ENCODE measurements at places on chromosomes 3 and 15.

DNA sequence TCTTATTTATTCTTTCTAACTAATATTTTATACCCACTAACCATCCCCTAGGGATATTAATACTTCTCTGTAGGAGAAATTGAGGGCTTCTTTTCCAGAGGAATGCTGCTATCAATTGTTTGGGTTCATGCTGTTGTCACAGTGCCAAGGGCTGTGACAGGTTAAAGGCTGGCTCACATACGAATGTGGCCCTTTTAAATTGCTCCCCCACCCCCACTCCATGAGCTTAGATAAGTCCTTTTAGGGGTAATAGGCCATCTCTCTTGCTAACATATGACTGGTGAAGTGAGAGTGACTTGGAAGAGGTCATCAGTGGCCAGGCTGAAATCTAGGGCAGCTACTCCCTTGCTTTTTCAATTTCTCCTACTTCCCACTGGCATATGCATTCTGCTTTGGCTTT is 121.9 kb upstream of the DPH6 start:
- no peak for DNase-seq

GRCh38 chr15:86183596-86184491 is 104.2 kb downstream of the AGBL1 start:
- no peak for DNase-seq

GRCh38 chr3:56113908-56114307 is 354.4 kb downstream of the ERC2 start:
- no peak for DNase-seq

DNA sequence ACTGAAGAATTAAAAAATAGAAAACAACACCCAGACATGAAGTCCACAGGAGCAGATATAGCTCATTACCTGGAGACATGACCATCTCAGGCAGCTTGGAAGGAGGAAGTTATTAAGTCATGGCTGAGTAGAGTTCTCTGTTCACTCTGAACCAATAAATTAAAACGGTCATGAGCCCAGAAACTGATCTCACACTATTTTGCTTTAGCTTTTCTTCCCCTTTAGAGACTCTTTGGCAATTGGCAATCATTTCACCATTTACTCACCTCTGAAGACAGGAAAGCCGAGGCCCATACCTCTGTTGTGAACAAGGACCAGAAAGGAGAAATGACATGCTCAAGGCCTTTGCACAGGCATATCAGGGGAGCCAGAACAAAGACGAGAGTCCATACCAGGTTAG is 26.6 kb downstream of the CLDN18 start:
- DNase-seq, result no peak

DNA sequence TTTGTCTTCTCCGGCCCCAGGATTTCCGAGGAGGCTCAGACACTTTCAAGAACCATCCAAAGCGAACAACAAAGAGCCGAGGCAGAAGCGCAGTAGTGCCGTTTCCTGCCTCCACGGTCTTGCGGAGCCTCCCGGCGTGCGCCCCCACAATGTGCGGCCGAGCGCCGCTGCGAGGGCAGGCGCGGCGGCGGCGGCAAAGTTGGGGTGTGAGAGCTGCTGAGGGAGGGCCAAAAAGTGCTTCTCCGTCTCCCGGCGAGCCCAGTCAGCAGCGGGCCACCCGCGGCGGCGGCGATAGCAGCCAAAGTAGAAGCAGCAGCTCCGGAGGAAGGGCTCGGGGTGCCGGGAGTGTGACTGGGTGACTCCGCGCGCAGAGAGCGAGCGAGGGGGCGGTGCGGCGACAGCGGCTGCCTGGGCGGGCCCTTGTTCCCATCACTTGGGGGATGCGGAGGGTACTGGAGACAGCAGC is 749.1 kb downstream of the ROBO1 start:
- no peak for DNase-seq

DNA sequence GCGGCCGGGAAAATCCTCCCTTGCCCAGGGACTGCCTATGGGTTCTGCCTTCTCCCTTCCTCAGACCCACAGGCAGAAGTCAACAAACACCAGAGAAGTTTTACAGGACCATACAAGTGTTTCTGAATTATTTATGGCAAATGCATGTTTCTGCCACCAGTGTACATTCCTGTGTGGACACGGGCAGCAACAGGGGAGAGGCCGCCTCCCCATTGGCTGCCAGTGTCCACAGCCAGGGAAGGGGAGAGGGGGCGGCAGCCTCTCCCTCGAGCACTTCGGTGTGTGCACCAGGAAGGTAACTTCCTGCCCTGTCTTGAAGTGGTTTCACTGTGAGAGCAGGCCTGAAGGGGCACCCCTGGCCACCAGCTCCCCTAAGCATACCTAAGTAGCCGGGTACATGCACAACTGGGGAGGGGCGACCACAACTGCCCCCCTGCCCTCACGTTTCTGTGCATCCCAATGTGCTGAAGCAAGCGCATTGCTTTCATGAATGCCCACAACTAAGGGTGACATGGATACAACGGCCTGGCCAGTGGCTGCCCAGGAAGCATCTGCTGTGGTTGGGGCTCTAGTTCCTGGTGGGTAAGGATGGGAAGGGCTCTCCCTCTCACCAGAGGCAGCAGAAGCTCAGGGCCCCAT is 14.8 kb upstream of the SHISA5 start:
- no peak for DNase-seq

GRCh38 chr3:29701326-29701983 is 420.6 kb downstream of the RBMS3 start:
- DNase-seq, result no peak

DNA sequence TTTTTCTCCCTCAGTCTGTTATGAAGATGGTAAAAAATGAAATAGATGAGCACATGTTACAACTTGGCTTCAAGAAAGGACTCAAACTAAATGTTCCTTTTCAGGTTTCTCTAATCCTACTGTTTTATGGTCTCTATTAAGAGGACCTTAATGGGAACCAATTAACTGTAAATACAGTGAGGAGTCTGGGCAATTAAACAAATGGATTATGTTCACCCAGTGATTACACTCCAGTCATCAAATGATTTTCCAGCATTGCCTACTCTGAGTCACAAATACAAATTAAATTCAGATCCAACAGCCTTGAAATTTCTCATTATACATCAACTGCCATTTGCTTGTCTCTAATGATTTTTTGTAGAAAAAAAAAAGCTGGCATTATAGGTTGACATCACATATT is 129.2 kb downstream of the NEK10 start:
- DNase-seq, result no peak

DNA sequence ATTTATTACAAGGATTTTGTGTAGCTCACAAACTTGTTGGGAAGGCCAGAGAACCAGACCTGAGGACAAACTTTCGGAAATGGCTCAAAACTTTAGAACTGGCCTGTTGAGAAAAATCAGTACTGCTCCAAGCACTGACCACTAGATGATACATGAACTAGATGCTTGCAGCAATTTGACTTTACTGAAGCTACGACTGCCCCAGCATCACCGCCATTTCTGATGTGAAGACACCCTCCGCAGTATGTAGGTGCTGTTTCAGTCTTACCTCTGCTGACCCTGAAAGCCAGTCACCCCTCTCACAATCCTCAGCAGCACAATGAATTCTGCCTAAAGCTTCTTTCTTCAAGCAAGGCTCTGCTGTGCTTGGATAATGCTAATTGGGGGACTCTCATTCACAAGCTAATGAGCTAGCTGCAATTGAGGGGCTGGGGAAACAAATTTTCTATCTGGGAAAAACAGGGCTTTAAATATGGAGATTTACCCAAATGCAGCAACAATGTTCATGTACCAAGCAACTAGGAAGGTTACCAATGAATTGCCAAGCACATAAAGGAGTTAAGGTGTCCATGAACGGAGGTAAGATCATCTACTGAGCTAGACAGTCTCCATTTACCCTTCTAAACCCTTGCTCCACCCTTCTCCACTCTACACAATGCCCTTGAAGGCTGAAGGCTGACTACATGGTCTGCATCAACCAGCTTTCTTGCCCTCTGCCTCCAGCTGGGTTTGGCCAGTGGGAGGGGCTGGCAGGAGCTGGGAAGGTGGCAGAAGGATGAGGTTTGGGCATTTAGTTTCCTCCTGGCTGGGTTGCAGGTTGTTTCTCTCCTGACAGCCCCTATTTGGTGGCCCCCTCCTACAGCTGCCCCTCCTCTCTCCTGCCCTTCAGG is 53.2 kb upstream of the FSTL1 start:
- DNase-seq, result no peak
